ENCODE measurements at places on chromosomes 12 and 14.

DNA sequence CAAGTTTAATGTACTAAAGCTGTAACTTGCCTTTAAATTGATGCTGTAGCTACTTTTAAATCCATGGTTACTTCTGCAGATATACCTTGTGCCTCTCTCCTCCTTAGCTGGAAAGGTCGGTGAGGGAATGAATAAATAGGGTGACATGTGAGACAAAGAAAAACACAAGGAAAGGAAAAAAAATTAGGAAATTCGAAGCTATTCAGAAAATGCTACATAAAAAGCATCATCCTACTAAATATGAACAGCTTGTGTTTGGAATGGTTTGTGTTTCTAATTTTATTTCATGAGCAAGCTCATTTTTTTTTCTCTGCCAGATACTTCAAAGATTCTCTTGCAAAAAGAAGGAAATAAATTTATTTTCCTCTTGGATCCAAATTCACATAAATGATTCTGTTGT, 186.3 kb upstream of the NUDT4 start:
- DNase-seq: no peak
- no peaks in the 10 kb centered on the region for H3K4me1 ChIP-seq
- H3K27ac ChIP-seq: no peak overlapping the region
- H3K4me3 ChIP-seq: no peak overlapping the region
- no peaks in the 10 kb centered on the region for H3K27me3 ChIP-seq
- H3K36me3 ChIP-seq: no peaks in the 10 kb centered on the region

- no peaks in the 10 kb centered on the region for H3K27me3 ChIP-seq
- H3K36me3 ChIP-seq: peaks cover 82% of the 10 kb centered on the region
- H3K4me3 ChIP-seq: no peak overlapping the region
- no peak for DNase-seq
Measured at GRCh38 chr12:122215771-122216170, 10.1 kb downstream of the DIABLO start.

- no peaks in the 10 kb centered on the region for H3K36me3 ChIP-seq
- no peak overlapping the region for H3K27ac ChIP-seq
- H3K27me3 ChIP-seq: no peaks in the 10 kb centered on the region
- H3K4me1 ChIP-seq: peaks cover 6% of the 10 kb centered on the region
- no peak overlapping the region for H3K4me3 ChIP-seq
Measured at GRCh38 chr12:70049596-70050360, 193.5 kb upstream of the CNOT2 start.

DNA sequence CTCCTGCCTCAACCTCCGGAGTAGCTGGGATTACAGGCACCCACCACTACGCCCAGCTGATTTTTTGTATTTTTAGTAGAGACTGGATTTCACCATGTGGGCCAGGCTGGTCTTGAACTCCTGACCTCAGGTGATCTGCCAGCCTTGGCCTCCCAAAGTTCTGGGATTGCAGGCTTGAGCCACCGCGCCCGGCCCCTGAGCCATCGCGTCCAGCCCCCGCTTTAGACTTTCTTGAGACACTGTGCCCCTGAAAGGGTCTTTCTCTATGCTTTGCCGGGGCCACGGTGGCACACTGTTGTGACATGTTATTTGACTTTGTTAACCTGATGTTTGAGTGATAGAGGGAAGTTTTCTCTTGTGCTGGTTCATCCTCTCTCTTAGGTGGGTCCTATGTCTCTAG, 186.4 kb downstream of the BTG1 start:
- no peak overlapping the region for H3K27ac ChIP-seq
- no peaks in the 10 kb centered on the region for H3K27me3 ChIP-seq
- H3K4me3 ChIP-seq: no peak overlapping the region

- no peaks in the 10 kb centered on the region for H3K27me3 ChIP-seq
- no peaks in the 10 kb centered on the region for H3K36me3 ChIP-seq
- no peak overlapping the region for H3K27ac ChIP-seq
Measured at GRCh38 chr14:42437809-42438208, 831.1 kb downstream of the LRFN5 start.

Measured in H1 (cell line).